Stimulated activated CD8-positive, alpha-beta memory T cell treated with anti-CD3 and anti-CD28 coated beads, Interleukin-15, amount 100 ng/mL, for 48 hours (primary cell): ENCODE measurements at places on chromosomes 7 and 10.

- no peak for DNase-seq
These were observed 22.0 kb downstream of the YKT6 start for GRCh38 chr7:44222776-44223261.

DNA sequence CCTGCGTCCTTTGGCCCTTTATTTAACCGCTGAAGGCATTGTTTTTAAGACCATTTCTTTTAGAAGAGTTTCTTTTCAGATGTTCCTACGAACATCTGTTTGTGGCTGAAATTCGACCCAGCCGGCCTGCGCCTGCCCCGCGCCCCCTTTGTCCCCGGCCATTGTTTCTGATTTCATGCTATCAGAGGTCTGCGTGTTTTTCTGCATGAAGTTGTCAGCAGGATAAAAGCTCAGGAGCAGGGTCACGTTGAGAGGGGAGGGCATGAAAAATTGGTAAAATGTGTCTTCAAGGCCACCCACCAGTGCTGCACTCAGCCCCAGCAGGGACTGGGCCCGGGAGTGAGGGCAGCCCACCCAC, 43.1 kb downstream of the NKX6-2 start:
- DNase-seq, result no peak

- DNase-seq, result no peak
These were observed 34.8 kb upstream of the ZMIZ2 start for GRCh38 chr7:44713680-44714335.

DNA sequence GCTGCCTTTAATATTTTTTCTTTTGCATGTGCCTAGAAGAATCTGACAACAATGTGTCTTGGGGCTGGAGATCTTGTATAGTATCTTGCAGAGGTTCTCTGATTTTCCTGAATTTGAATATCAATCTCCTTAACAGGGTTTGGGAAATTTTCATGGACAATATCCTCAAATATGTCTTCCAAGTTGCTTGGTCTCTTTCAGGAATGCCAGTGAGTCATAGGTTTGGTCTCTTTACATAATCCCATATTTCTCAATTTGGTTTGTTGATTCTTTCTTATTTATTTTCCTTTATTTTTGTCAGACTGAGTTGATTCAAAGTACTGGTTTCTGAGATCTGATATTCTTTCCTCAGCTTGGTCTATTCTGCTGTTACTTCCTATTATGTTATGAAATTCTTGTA, 208.7 kb upstream of the GLI3 start:
- no peak for DNase-seq

DNA sequence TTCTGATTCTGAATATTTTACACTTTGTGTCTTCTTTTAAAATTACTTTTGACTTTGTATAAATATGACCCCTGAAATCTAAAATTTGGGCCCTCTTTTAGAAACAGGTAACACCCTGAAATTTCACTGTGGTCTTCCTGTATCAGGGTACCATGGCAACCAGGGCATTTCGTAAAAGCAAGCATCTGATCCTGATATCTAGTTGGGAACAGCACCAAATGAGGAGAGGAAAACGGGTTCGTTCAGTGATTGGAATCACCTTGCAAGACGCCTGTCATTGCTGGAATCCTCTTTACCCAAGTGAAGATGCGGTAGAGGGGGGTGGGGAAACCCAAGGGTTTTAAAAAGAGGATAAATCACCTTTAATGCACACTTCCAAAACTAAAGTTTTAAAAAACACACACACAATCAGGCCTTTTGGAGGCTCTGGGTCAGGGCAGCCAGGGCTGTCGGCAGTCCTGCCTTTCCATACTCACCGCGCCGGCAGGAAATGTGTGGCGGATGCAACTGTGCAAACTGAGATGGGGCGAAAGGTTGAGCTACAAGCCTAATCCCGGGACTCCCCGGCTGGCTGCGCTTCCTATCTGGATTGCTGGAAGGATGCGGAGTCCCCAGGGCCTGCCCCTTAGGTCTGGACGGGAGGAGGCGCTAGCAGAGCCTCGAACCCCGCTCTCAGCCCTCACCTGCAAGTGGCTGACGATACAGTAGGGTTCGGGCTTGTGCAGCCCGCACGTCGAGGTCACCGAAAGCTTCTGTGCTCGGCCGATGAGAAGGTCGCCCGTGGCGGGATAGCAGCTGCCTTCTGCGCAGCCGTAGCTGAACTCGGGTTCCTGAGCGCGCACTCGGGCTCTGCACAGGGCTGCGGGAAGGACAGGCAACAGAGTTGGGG, 1.8 kb downstream of the LAMB1 start:
- DNase-seq, result no peak

DNA sequence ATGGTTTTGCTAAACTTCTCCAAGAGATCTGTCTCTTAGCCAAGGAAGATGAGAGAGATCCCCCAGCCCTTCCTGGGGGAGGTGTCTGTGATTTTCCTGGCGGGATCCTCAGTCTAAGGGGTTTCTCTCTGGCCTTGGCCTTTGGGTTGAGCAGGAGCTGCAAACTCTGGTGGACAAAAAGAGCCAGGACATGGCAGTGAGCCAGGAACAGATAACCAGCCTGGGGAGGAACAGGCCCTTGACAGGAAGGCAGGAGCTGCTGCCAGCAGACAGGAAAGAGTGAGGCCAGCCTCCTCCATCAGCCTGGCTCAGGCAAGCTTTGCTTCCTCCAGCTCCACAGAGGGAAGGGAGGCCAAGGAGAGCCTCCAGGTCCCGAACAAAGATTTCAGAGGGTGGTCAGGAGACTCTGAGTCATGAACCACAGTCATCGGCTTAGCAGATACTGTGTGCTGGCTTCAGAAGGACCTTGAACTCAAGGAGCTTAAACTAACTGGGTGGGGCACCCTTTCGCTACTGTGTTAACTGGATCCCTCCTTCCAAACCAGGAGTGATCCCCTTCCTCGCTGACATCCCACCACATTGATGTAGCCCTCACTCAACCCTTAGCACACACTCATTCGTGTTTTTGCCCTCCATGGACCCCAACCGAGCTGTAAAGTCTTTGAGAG, 34.7 kb downstream of the DDIT4 start:
- DNase-seq, result no peak

DNA sequence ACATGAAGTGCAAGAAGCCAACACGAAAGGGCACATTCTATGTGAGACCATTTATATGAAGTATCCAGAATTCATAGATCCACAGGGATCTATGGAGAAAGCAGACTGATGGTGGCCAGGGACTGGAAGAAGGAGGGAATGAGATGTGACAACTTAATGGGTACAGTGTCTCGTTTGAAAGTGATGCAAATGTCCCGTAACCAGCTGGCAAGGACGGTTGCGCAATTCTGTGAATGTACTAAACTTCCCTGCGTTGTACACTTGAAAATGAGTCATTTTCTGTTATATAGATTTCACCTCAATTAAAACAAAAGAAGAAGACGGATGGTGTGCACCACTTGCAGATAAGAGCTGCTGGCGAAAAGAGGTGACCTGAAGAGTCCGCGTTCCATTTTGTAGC, 861.1 kb downstream of the TYW1 start:
- no peak for DNase-seq

- DNase-seq, result no peak
These were observed 10.9 kb downstream of the SEC31B start for GRCh38 chr10:100508691-100509150.

GRCh38 chr7:6708304-6708703, 1.6 kb upstream of the ZNF12 start:
- DNase-seq, result no peak

- no peak for DNase-seq
These were observed 16.5 kb downstream of the NPFFR1 start for GRCh38 chr10:70267161-70267933.

- DNase-seq, result no peak
These were observed 338.1 kb upstream of the SEMA3C start for GRCh38 chr7:81256991-81257390.

- DNase-seq, result no peak
These were observed 13.3 kb upstream of the SYPL1 start for GRCh38 chr7:106125417-106125816.

DNA sequence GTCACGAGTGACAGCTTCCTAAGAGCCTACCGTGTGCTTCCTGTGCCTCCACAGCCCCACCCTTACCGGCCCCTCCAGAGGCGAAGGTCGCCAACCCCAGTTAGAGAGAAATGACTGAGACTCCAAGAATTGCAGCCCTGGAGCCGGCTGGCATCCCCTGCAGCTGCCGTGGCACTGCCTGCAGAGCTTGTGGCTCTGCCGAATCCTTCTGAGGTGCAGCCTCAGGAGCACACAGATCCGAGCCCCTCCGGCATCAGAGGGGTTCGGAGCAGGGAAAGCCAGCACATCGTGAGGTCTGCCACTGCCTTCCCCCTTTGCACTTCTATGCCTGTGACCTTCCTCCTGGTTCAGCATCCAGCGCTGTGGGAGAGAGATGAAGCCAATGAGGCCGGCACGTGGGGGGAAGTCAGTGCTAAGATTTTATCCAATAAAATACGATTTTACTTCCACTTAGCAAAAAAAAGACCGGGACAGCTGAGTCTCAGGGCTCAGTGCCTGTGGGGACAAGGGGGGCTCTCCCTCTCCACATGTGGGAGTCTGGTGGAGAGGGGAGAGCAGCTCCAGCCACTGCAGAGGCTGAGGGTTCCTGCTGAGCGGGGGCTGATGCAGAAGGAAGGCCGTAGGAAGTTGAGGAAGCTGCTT, 80.1 kb downstream of the TCERG1L start:
- no peak for DNase-seq

DNA sequence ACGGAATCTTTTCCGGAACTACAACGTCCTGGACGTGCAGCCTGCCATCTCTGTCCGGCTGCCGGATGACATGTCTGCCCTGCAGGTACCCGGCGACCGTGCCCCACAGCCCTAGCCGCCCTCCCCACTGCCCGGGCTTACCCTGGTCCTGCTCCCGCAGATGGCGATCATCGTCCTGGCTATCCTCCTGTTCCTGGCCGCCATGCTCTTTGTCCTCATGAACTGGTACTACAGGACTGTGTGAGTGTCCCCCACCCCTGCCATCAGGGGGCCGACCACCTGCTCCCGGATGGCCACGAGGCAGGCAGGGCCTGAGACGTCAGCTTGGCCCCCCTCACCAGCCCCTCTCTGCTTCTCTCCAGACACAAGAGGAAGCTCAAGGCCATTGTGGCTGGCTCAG, 38.0 kb upstream of the VSIR start:
- DNase-seq, result no peak

GRCh38 chr7:149872419-149873073, 1.2 kb upstream of the ATP6V0E2 start:
- DNase-seq, result no peak

DNA sequence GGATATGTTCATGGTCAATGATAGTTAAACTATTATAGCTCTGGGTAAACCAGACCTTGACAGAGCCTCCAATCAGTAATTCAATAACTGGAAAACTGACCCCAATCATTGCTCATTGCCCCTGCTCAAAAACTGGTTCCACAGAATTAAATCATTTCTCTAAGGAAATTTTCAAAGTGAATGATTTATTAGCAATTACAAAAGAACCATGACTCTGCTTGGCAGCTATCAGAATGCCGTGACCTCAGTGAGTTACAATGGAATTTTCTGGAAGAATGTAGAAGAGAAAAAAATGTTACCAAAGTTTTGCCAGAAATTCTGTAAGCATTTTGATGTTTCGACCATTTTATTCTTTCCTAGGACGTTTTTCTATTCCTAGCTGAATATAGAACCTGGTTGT, 106.8 kb upstream of the APBB1IP start:
- no peak for DNase-seq

- DNase-seq, result no peak
These were observed 33.8 kb downstream of the MICALL2 start for GRCh38 chr7:1425292-1426136.
